ENCODE measurements at places on chromosomes 7 and 10.

DNA sequence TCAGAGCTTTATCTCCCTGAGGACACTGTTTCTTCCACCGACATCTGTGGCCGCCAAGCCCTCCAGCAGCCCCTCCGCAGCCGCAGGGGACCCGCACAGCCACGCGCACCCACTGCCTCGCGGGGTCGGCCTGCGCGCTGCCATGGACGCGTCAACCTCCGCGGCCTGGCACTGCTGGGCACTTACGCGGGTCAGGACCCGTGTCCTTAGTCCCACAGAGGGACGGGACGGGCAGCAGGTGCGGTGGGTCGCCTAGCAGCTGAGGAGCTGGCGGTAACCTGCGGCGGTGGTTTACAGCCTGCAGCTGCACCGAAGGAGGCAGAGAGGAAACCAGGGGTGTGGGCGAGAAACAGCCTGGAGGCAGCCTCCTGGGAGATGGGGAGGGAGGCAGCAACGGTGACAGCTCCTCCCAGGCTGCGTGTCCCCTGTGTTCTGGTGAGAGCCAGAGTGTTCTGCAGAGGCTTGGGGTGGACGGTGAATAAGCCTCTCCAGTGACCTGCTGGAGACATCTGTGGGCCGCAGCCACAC is 61.3 kb downstream of the SEC61G start:
- DNase-seq, result no peak

DNA sequence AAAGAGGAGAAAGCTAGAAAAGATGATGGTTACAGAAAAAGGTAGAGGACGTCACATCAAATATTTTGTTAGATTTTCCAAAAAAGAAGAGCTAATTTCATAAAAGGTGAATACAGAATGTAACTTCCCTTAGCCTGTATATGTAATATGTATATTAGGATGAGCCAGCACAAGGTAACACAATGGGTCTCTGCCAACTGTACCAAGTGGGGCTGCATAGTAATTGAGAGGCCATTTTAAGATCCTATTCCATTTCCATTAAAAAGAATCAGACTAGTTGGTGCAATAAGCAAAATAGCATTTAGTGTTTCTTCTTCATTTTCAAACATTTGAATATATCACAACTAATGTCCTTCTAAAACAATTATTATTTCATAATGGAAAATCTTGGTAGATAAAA is 134.6 kb downstream of the SEMA3A start:
- DNase-seq, result no peak

DNA sequence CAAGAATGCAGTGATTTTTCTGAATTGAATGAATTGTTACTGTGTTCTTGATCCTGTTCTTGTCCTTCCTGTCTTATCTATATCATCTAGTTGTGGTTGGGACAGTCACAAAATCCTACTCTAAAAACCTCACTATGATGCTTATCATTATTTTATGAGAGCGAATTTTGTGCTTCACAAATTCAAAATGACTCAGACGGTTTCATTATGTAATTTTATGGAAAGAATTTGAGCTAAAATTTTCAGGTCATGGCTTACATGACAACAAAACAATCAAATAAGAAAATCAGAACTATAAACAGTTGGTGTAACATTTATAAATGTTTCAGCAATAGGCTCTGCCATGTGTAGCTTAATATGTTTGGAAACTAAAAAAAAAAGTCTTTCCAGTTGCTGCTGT is 6.9 kb downstream of the PRKAR2B start:
- DNase-seq, result no peak

GRCh38 chr10:128017822-128018221 is 108.4 kb downstream of the MKI67 start:
- no peak for DNase-seq

GRCh38 chr10:71837098-71837827 is 13.8 kb downstream of the PSAP start:
- DNase-seq, result no peak

DNA sequence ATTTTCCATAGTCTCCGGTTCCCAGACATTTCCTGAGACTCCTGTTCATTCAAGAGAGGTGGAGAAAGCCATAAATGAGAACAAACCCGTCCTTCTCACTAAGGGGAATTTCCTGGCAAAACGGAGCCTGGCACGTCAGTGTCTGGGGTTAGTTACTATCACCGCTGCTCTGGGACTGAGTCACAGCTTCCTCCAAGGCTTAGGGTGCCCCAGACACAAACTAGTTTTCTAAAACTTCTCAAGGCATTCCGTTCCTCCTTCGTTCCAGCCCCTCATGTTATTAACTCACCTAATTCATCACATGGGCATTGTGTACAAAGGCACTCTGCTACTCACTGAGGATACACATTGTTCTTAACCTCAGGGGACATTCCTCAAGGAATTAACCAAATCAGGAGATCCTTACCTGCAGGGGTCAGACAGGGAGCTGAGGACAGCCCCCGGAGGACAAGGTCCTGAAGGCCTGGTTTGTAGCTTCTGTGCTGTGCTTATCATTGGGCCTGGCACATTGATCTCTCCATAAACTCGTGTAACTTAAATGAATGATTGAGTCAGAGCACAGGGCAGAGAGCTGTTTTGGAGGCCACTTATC is 103.0 kb upstream of the KLF6 start:
- DNase-seq, result no peak

GRCh38 chr7:45080265-45080957 is 8.4 kb downstream of the NACAD start:
- DNase-seq, result no peak

DNA sequence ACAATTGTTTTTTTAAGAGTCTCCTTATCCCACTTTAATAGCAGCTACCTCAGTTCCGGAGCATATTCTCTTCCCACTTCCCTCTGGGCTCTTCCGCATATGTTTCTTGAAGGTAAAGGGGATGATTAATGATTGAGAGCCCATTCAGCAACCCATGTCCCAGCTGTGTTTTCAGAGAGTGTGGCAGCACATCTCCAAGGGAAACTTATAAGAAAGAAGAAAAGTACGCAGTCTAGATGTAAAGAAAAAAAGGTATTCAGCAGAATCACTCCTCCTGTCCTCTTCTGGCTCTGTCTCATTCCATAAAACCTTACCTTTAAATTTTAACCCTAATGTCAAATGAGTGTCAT is 9.7 kb upstream of the ANKRD7 start:
- peak; percentile 12 for DNase-seq

GRCh38 chr7:148852272-148852671 is 31.8 kb downstream of the EZH2 start:
- no peak for DNase-seq

DNA sequence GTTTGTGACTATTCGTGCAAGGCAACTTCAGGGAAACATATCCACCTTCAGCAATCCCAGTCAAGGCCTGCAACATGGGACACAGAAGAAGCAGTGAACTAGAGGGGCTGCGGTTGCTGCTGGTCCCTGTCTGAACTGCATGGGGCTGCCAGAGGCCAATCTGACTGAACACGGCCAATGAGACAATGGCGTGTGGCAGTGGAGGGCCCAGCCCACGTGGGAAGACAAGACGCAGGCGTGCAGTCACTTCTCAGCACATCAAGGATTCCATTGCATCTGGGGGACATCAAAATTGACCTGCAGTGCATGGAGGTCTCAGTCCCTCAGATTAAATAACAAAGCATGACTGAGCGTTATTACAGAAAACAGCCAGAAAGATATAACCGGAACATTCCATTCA is 215.9 kb downstream of the HECW1 start:
- no peak for DNase-seq

DNA sequence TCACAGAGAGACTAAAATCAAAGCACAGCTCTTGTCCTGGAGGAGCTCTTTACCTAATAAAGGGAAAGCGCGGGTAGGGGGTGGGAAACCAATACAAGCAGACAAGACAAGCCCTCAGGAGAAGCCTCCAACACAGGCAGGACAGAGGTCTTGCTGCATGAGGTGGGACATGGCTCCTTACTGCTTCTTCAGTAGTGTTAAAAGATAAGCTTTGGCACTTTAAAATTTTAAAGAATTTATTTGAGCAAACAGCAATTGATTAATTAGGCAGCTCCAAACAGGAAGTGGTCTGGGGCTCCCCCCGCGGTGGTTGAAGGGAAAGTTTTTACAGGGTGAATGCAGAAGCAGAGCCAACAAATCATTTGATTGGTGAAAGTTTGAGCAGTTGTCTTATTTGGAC is 50.3 kb upstream of the MACC1 start:
- DNase-seq, result no peak

GRCh38 chr10:23202779-23203178 is 10.7 kb downstream of the PTF1A start:
- no peak for DNase-seq

GRCh38 chr7:37173670-37174069 is 275.0 kb downstream of the ELMO1 start:
- DNase-seq, result no peak

GRCh38 chr7:40341836-40342235 is 207.0 kb downstream of the SUGCT start:
- DNase-seq, result no peak

DNA sequence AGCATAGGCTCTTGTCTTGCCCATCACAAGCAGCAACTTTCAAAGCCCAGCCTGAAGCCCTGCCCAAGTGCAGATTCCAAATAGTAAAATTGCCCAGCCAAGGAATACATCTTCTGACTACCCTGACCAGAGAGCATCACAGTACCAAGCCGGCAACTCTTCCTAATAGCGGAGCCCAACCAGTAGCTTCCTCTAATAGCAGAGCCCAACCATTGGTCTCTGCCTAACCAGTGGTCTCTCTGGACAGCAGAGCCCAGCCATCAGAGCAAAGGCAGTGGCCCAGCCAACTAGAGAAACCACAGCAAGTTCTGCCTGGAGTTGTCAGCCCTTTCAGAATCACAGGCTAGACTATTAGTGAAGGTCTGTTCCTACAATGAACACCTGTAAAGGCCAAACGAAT is 285.6 kb downstream of the HGF start:
- peak; percentile 36 for DNase-seq

- DNase-seq, result no peak
Measured at GRCh38 chr10:33304423-33305225, 29.8 kb downstream of the NRP1 start.

DNA sequence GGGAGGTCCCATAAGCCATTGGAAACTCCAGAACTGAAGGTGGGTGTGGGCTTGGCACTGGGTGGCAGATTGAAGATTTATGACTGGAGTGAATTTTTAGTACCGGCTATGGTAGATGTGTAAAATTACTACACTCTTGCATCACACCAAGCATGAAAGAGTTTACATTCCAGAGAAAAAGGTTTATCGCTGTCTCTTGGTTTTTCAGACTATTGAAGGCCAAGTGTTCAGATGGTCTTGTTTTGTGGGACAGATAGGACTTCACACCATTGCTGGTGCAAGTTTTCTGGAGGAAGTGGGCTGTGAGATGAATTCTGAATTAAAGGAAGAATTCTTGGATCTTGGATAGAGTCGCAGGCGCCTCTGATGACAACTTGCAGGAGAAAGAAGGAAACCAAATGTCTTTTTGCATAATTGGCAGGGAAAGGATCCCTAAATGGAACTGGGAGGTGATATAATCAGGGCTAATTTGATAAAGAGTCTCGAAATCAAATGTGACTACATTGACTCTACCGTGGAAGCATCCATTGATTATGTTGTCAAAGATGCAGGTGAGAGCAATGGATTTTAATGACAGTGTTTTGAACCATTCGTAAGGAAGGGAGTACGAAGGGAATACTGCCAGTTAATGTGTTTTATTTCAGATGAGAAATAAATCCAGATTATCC is 14.2 kb upstream of the NMT2 start:
- no peak for DNase-seq

DNA sequence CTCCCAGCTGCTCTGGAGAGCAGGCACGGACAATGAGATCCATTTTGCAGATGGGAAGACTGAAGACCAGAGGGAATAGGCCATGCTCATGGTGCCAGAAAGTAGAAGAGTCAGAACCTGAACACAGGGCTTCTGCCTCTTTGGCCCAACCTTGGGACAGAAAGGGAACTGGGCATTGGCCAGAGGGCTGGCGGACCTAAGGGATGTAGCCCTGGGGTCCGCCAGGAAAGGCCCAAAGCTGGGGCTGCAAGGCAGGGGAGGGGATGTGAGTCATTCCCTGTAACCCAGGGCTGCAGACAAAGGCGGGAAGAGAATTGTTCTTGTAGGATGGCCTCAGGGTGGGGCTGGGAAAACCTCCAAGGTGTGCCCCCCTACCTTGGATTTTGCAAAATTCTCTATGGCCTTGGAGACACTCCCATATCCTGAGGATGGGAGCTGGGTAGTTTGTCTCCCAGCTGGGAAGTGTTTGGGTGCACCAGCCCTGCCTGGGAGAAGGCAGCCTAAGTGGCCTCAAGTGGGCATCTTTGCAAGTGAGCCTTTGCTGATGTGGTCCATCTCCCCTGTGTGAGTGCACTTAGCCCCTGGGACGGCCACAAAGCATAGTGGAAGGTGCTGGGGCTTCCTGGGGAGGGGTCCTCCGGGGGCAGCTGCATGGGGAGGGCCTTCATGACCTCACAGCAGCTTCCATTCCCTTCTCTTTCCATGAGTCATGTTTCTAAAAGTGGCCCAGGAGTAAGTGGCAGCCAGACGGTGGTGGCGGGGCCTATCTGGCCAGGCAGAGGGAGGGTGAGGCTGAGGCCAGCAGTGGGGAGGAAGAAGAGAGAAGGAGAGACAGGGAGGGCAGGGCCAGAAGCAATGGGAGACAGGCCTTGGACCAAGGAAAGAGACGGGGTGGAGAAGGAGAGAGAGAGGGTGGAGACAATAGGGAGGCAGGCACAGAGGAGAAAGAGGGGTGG is 9.2 kb downstream of the AQP1 start:
- DNase-seq, result no peak

GRCh38 chr10:78528749-78529204 is 495.1 kb downstream of the RPS24 start:
- no peak for DNase-seq

DNA sequence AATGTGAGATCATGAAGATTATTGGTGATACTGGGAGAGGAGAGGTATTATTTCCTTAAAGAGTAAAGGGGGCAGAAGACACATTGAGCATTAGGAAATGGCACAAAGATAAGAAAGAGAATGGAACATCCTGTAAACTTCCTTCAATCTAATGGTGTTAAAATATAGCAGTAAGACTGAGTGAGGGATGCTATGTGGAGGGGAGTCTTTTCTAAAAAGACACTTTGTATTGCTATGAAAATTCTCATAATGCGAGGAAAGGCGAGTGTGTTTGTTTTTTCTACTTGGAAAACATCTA is 405.2 kb downstream of the ARL4A start:
- no peak for DNase-seq

- DNase-seq, result no peak
Measured at GRCh38 chr7:95686109-95686508, 86.2 kb upstream of the DYNC1I1 start.

DNA sequence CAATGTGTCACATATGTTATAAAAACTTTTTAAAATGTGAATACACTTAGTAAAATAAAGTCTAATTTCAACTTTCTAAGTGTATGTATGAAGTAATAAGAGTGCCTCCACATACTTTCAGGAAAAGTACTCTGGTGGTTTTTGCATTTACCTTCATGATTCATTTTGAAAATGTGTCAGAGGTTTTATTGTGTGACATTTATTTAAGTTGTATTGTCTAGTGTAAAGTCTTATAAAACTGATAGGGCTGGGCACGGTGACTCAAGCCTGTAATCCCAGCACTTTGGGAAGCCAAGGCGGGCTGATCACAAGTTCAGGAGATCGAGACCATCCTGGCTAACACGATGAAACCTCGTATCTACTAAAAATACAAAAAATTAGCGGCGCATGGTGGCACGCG is 226.5 kb downstream of the ITGB1 start:
- DNase-seq, result no peak
